ENCODE measurements at places on chromosomes 6 and 20. TPM values are rescaled to one million over a fixed set of nuclear protein-coding genes. Genes with fewer than 3 reads are reported as not detected.

Gene WFDC5
- total RNA-seq, result not detected

Gene KIFC1
- total RNA-seq, result 4.2 TPM

Gene LPA
- not detected for total RNA-seq

Gene SYTL3
- total RNA-seq, result 1.2 TPM

GRCh38 chr6:45780523-45780922, 235.1 kb downstream of the CLIC5 start:
- H3K27ac ChIP-seq, result no peak overlapping the region
- H3K4me3 ChIP-seq, result no peak overlapping the region
- no peaks in the 10 kb centered on the region for H3K4me1 ChIP-seq
- no peaks in the 10 kb centered on the region for H3K27me3 ChIP-seq
- DNase-seq, result no peak

GRCh38 chr20:7971536-7972280, 31.4 kb upstream of the HAO1 start:
- peak; percentile 24 for DNase-seq
- H3K4me3 ChIP-seq, result no peak overlapping the region
- peaks cover 2% of the 10 kb centered on the region for H3K4me1 ChIP-seq
- no peak overlapping the region for H3K27ac ChIP-seq
- no peaks in the 10 kb centered on the region for H3K36me3 ChIP-seq

DNA sequence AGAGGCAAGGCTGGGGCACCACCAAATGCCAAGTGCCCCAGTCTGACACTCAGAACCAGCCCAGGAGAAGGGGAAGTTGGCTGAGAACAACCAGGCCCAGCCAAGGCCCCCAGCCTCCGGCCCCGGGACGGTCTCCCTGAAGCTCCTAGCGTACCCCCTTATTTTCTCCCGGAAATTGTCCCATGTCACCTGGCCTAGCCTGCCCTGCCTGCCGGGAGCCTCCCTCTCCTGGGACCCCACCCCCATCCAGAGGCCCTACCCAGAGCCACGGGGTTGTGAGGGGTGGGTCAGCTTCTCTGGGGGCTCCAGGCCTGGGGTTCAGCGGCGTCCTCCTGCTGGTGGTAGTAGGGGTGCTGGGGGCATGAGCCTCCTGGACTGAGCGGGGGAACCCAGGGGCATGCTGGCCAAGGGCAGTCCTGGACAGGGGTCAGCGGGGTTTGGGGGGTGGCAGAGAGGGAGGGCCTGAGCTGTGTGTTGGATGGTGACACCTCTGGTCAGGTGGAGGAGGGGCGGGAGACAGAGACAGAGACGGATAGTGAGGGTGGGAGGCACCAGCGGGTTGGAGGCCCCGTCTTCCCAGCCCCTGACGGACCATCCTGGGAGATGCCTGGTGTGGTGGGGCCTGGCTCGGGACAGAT, 7.9 kb upstream of the SLCO4A1 start:
- peaks cover 29% of the 10 kb centered on the region for H3K27me3 ChIP-seq
- H3K4me1 ChIP-seq, result no peaks in the 10 kb centered on the region
- no peaks in the 10 kb centered on the region for H3K36me3 ChIP-seq
- no peak for DNase-seq
- H3K27ac ChIP-seq, result no peak overlapping the region

DNA sequence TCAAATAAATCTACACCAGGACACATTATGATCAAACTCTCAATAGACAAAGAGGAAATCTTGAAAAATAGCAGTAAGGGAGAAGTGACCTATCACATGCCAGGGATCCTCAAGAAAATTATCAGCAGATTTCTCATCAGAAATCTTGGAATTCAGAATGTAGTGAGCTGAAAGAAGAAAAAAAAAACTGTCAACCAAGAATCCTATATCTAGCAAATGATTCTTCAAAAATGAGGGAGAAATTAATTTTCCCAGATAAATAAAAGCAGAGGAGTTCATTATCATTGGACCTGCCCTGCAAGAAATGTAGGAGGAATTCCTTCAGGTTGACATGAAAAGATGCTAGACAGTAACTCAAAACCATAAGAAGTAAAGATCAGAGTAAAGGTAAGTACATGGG, 363.6 kb downstream of the TFAP2A start:
- no peak overlapping the region for H3K27ac ChIP-seq
- no peaks in the 10 kb centered on the region for H3K27me3 ChIP-seq
- H3K36me3 ChIP-seq, result no peaks in the 10 kb centered on the region
- no peaks in the 10 kb centered on the region for H3K4me1 ChIP-seq
- no peak for DNase-seq

- no peaks in the 10 kb centered on the region for H3K36me3 ChIP-seq
- H3K4me3 ChIP-seq, result no peak overlapping the region
These were observed 19.9 kb downstream of the EZR start for GRCh38 chr6:158799051-158799792.

GRCh38 chr6:169726963-169727362, 2.7 kb upstream of the PHF10 start:
- H3K27ac ChIP-seq, result no peak overlapping the region
- DNase-seq, result no peak
- no peaks in the 10 kb centered on the region for H3K27me3 ChIP-seq
- no peak overlapping the region for H3K4me3 ChIP-seq

DNA sequence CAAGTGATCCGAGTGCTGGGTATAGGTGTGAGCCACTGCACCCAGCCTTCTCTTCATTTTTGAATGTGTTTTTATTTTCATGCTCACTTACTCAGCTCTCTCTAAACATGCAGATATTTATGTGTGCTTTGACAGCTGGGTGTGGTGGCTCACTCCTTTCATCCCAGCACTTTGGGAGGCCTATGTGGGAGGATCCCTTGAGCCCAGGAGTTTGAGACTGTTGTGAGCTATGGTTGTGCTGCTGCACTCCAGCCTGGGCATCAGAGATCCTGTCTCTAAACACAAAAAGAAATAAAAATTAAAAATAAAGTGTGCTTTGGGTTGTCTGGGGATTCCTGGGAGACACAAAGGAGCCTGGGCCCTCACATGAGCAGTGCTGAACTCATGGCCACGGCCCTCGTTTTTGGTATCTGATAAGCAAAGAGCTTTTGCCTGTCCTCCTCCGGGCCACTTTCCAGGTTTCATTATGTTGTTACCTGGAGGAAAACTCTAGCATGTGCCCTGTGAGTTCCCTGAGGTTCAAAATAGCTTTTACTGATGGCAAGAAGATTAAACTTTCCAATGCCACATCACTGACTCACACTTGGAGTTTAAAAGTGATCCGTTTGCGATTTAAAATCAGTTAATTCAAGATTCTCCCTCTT, 78.5 kb downstream of the CD164 start:
- no peaks in the 10 kb centered on the region for H3K4me1 ChIP-seq
- H3K27ac ChIP-seq, result no peak overlapping the region
- DNase-seq, result no peak
- H3K36me3 ChIP-seq, result no peaks in the 10 kb centered on the region
- H3K27me3 ChIP-seq, result no peaks in the 10 kb centered on the region

DNA sequence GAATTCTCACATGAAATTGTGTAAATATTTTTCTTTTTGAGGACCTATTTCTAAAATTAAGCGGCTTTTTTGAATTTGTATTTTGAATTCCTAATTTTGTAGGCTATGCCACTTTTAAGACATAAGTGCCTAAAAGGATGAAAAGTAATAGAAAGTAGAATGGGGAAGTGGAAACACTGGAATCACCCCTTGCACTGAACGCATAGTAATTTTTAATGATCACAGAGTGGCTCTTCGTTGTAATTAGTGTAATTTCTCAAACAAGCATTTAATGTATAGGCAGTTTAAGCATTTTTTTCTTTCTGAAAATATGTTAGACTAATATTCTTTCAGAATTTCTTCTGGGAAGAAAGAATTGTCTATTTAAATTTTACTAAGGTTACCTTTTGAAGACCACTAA, 73.2 kb downstream of the ARID1B start:
- no peak overlapping the region for H3K27ac ChIP-seq
- H3K4me1 ChIP-seq, result peaks cover 8% of the 10 kb centered on the region
- no peak for DNase-seq

DNA sequence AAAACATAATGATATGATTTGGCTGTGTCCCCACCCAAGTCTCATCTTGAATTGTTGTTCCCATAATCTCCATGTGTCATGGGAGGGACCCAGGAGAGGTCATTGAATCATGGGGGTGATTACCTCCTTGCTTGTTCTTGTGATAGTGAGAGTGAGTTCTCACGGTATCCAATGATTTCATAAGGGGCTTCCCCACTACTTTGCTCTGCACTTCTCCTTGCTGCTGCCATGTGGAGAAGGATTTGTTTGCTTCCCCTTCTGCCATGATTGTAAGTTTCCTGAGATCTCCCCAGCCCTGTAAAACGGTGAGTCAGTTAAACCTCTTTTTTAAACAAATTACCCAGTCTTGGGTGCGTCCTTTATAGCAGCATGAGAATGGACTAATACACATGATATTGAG, 156.8 kb upstream of the PLCB4 start:
- H3K27ac ChIP-seq, result no peak overlapping the region
- no peaks in the 10 kb centered on the region for H3K4me1 ChIP-seq
- H3K36me3 ChIP-seq, result no peaks in the 10 kb centered on the region
- no peaks in the 10 kb centered on the region for H3K27me3 ChIP-seq
- H3K4me3 ChIP-seq, result no peak overlapping the region
- DNase-seq, result no peak

DNA sequence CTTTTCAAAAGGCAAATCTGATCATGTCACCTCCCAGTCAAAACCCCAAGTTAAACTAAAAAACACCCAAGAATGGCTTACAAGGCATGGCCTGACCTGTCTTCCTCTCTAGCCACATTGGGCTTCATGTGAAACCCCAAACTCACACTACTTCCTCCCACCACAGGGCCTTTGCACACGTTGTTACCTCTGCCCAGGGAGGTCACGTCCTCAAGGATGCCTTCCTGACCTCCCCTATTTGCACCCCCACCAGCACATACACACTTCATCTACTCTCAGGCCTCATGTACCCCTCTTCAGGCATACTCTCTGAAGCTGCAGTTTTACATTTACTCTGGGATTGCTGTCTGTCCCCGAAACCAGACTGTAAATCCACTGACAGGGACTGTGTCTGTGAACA, 6.1 kb downstream of the EZR start:
- peaks cover 27% of the 10 kb centered on the region for H3K4me1 ChIP-seq
- no peak overlapping the region for H3K27ac ChIP-seq
- H3K36me3 ChIP-seq, result peaks cover 6% of the 10 kb centered on the region
- H3K27me3 ChIP-seq, result no peaks in the 10 kb centered on the region
- DNase-seq, result no peak

- no peaks in the 10 kb centered on the region for H3K36me3 ChIP-seq
- no peaks in the 10 kb centered on the region for H3K27me3 ChIP-seq
- peaks cover 12% of the 10 kb centered on the region for H3K4me1 ChIP-seq
- H3K4me3 ChIP-seq, result peak overlapping the region; percentile 85
These were observed 765 bp upstream of the GMDS start for GRCh38 chr6:2245877-2246863.

GRCh38 chr6:139472351-139473015, 98.0 kb upstream of the CITED2 start:
- no peaks in the 10 kb centered on the region for H3K36me3 ChIP-seq
- no peak overlapping the region for H3K27ac ChIP-seq
- no peaks in the 10 kb centered on the region for H3K27me3 ChIP-seq
- peaks cover 17% of the 10 kb centered on the region for H3K4me1 ChIP-seq
- DNase-seq, result peak; percentile 51

- no peaks in the 10 kb centered on the region for H3K27me3 ChIP-seq
- no peaks in the 10 kb centered on the region for H3K36me3 ChIP-seq
- peaks cover 8% of the 10 kb centered on the region for H3K4me1 ChIP-seq
- DNase-seq, result no peak
- no peak overlapping the region for H3K27ac ChIP-seq
These were observed 46.2 kb upstream of the NFATC2 start for GRCh38 chr20:51588762-51589161.

- no peak for DNase-seq
- H3K36me3 ChIP-seq, result no peaks in the 10 kb centered on the region
- H3K27ac ChIP-seq, result no peak overlapping the region
- no peaks in the 10 kb centered on the region for H3K27me3 ChIP-seq
- no peak overlapping the region for H3K4me3 ChIP-seq
- no peaks in the 10 kb centered on the region for H3K4me1 ChIP-seq
These were observed 299.7 kb downstream of the BTBD3 start for GRCh38 chr20:12217382-12217781.

DNA sequence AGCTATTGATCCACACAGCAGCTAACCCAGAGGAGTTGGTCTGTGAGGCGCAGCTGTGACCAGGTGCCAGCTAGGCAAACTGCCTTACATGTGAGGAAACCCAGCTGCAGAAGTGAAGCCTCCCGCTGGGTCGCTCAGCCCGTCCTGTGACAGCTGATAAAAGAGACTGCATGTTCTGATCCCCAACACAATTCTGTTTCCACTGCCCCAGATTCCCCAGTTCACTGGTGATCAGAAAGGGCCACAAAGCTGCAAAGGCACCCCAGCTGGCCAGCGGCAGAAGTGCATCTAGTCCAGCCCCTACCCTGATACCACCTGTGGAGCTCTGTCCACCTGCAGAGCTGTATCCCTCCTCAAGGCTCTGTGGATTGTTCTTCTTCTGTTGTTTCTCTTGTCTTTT, 64.5 kb downstream of the CTNNBL1 start:
- H3K27ac ChIP-seq, result no peak overlapping the region
- no peaks in the 10 kb centered on the region for H3K27me3 ChIP-seq
- DNase-seq, result no peak
- peaks cover 4% of the 10 kb centered on the region for H3K36me3 ChIP-seq
- no peaks in the 10 kb centered on the region for H3K4me1 ChIP-seq

DNA sequence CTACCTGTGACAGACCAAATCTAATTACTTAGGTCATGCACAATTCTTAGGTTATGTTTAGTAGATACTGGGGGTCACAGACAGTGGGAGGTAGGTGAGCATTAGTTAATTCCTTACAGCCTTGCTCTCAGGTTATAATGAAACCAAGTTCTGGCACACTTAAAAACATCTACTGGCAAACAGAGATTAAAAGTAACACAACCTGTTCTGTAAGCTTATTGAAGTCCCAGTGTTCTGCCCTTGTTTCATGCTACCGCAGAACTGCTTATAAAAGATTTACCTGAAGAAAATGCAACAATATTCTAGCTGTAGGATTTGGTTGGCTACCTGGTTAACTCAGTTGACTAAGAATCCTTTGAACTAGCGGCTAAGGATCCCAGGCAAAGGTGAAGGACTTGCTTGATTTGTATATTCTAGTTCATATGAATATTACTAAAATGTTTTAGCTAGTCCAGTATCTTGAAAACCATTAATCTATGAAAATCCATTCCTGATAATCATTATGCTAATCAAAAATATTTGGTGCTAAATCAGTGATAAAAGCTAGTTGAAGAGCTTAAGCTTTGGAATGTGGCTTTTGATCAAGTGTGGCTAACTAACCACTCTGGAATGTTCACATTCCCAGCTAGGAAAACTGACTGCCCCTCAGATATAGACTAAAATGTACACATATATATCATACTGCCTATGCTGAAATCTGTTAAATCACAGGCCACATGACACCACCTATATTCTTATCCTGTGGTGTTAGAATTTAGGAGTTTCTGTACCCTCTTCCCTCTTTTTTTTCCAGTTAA, 7.2 kb downstream of the PEX3 start:
- H3K4me3 ChIP-seq, result no peak overlapping the region
- no peaks in the 10 kb centered on the region for H3K27me3 ChIP-seq
- peak; percentile 50 for DNase-seq
- H3K4me1 ChIP-seq, result peaks cover 8% of the 10 kb centered on the region
- H3K36me3 ChIP-seq, result no peaks in the 10 kb centered on the region
- peak overlapping the region; percentile 31 for H3K27ac ChIP-seq
